Central memory CD8-positive, alpha-beta T cell (primary cell): ENCODE measurements at places on chromosomes 2 and 18.

- no peak for DNase-seq
Observed at GRCh38 chr2:23617167-23617810, 232.3 kb downstream of the KLHL29 start.

GRCh38 chr2:46411245-46411641 is 68.1 kb upstream of the TMEM247 start:
- no peak for DNase-seq

- no peak for DNase-seq
Observed at GRCh38 chr2:192971981-192972380, 777.2 kb upstream of the TMEFF2 start.

GRCh38 chr2:138237667-138238384 is 263.7 kb upstream of the SPOPL start:
- DNase-seq = no peak

- no peak for DNase-seq
Observed at GRCh38 chr2:42903821-42904575, 111.6 kb upstream of the HAAO start.

DNA sequence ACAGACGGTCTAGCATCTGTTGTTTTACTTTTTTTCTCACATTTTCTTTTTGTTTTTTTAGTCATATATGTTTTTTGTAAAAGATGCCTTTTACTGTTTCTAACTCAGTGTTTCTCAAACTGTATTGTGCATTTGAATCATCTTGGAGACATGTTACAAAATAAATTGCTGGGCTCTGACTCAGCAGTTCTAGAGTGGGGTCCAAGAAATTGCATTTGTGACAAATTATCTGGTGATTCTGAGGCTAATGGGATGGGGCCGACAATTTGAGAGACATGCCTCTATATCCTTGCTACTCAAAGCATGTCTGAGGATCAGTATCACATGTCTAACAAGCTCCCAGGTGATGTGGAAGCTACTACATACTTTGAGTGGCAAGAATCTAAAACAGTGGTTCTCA is 478.8 kb downstream of the PLCL1 start:
- DNase-seq = no peak

GRCh38 chr2:22360735-22361374 is 1024.1 kb upstream of the KLHL29 start:
- DNase-seq = no peak

DNA sequence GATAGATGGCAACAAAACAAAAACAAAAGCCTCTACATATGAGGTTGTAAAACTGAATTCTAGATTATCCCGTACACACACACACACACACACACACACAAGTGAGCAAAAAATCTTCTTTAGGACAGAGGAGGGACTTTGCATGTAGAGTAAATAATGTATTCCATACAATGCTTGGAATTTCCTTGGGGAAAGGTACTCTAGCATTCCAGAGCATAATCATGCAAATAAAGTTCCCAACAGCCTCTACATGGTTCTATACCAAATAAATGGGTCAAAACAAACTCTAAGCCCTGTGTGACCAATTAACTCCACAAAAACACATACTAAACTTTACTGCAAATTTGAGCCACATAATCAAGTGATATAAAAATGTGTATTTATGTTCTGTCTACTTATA is 191.4 kb downstream of the RBM43 start:
- DNase-seq = no peak

DNA sequence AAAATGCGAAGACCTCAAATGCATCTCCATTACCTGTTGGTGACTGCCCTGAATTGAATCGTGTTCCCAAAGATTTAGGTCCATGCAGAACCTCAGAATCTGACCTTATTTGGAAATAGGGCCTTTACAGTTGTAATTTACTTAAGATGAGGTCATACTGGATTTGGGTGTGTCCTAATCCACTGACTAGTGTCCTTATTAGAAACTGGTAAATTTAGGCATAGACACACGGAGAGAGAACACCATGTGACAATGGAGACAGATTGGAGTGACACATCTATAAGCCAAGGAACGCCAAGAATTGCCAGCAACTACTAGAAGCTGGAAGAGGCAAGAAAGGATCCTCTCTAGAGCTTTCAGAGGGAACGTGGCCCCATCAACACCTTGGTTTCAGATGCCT is 203.1 kb downstream of the SMAD2 start:
- DNase-seq = no peak
